ENCODE measurements at places on chromosomes 16 and 17. TPM values are rescaled to one million over a fixed set of nuclear protein-coding genes. Genes with fewer than 3 reads are reported as not detected.

NTN3 gene
- 0.13 TPM for total RNA-seq

KLHL36 gene
- total RNA-seq: 48.5 TPM

SETD1A gene
- total RNA-seq: 4.0 TPM

TMEM186 gene
- 3.4 TPM for total RNA-seq

MMP15 gene
- total RNA-seq: 3.9 TPM

CASKIN1 gene
- total RNA-seq: under 0.01 TPM
